Germinal center (tissue), 1 donor: ENCODE measurements at places on chromosomes 7 and 10.
A peak's percentile ranks its signal among the peaks of the same experiment; 100 is the strongest.

DNA sequence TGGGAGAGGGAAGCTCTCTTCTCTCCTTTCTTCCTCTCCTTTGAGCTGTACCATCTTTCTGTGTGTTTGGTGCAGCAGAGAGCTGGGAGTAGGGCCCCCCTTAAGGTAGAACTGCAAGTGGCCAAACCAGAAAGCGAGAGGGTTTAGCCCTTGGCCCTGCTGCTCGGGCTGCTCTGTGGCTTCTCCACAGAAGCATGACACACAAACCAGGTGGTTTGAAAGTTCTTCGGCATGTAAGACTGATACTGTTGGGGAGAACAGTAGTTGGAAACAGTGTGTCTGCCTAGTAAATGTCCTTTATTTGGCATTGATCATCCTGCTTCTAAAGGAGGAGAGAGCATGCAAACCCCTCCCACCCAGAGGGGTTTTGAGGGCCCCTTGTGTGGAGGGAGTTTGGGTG is 277.8 kb downstream of the CELF2 start:
- DNase-seq = no peak

GRCh38 chr10:67697724-67698131 is 1.7 kb upstream of the CTNNA3 start:
- DNase-seq = peak; percentile 37

- no peak for DNase-seq
Measured at GRCh38 chr7:24566274-24566673, 7.0 kb upstream of the PALS2 start.

- DNase-seq = no peak
Measured at GRCh38 chr10:85657476-85658113, 709.0 kb downstream of the GRID1 start.

DNA sequence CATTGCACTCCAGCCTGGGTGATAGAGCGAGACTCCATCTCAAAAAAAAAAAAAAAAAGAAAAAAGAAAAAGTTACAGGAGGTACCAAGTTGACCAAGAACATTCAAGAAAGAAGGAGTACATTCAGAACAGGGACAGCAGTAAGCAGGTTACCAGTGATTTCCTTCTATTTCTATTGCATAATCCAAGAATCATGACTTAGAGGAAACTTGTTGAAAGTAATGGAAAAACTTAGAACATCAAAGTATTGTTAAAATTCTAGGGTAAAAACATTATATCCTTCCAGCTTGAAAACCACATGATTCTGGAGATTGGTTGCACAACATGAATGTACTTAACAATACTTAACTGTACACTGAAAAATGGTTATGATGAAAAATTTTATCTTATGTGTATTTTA is 25.2 kb downstream of the RAPGEF5 start:
- DNase-seq = no peak

DNA sequence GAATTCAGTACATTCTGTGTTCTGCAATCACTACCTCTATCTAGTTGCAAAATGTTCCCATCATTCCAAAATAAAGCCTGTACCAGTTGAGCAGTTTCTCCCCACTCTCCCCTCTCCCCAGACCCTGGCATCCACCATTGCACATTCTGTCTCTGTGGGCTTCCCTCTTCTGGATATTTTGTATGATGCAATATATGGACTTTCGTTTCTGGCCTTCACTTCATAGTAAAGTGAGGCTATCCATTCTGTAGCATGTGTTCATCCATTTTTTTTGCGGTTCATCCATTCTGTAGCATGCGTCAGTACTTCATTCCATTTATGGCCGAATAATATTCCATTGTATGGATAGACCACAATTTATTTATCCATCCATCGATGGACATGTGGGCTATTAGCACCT is 9.5 kb upstream of the CYP3A4 start:
- DNase-seq = no peak

- DNase-seq = no peak
Measured at GRCh38 chr7:116209561-116210070, 723 bp upstream of the TES start.

- peak; percentile 24 for DNase-seq
Measured at GRCh38 chr7:154503962-154504550, 451.9 kb downstream of the DPP6 start.

- no peak for DNase-seq
Measured at GRCh38 chr10:5943536-5943935, 33.8 kb downstream of the IL15RA start.

- no peak for DNase-seq
Measured at GRCh38 chr10:84334811-84335210, 6.4 kb downstream of the CCSER2 start.

GRCh38 chr10:19290770-19291169 is 242.2 kb downstream of the MALRD1 start:
- DNase-seq = no peak

DNA sequence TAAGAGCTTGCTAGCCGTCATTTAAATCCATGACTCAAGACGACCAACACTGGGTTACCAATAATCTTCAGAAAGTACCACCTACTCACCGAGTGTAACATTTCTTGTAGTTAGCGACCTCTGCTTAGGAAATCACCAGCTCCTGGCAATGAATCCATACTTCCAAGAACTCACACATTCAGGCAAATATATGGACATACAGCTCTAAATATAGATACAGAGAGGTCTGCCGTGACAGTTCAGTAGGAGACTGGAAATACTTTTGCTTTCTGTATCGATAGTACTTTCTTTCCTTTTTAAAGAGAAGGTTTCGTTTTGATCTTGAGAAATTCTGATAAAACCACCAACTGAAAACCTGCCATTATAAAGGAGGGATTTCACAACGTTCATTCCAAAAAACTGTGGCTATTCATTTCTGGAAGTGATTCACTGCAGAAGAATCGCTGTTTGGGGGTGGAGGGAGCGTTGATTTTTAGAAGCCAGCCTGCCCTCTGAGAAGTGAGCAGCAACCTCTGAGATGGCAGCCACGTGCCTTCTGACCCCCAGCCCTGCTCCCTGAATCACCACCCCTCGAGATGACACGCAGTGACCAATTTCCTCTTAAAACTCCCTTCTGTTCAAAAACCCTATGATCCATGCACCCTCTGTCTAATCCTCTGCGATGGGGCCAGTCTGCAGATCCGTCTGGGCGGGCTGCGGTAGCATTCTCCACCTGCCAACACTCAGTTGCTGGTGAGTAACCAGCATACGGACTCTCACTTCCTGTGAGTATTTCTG is 179.0 kb upstream of the KLF14 start:
- DNase-seq = peak; percentile 66

DNA sequence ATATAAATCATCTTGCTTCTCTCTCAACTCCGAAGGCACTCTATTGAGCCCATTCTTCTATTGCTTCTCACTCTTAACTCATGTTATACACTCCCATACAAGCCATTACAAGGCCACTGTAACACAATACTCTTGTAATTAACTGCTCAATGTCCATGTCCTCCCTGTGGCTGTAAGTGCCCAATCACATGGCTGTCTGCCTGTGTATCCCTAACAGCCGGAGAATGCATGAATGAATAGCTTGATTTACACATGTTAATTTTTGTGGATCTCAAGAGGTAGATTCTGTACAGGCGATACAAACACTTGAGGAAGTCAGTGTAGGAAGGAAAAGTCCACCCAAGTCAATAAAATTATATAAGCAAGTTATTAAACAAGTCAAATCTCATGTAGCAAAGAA is 215.6 kb downstream of the DOCK4 start:
- DNase-seq = no peak
